ENCODE measurements at places on chromosomes 1 and 21.

DNA sequence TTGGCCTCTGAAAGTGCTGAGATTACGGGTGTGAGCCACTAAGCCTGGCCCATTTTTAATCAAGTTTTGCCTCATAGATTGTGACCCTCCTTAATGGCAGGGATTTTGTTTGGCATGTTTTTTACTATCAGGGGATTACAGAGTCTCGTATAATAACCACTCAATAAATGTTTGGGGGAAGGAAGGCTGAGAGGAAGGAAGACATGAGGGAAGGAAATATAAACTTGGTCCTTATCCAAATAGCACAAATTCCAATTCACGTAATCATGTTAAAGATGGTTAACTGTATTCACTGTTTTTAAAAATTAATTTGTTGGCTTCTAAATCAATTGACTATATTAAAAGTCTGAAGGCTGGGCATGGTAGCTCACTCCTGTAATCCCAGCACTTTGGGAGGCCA, 30.9 kb upstream of the SERTAD4 start:
- DNase-seq = no peak

- DNase-seq = no peak
Measured at GRCh38 chr1:167442854-167443565, 75.3 kb downstream of the CD247 start.

GRCh38 chr1:39788758-39789570, at the start of gene BMP8B:
BMP8B (minus strand) TSS chr1:39788865; CDS start chr1:39788485, 380 bp downstream.
- peak; percentile 79 for DNase-seq

- no peak for DNase-seq
Measured at GRCh38 chr1:64133036-64133435, 70.4 kb upstream of the UBE2U start.

DNA sequence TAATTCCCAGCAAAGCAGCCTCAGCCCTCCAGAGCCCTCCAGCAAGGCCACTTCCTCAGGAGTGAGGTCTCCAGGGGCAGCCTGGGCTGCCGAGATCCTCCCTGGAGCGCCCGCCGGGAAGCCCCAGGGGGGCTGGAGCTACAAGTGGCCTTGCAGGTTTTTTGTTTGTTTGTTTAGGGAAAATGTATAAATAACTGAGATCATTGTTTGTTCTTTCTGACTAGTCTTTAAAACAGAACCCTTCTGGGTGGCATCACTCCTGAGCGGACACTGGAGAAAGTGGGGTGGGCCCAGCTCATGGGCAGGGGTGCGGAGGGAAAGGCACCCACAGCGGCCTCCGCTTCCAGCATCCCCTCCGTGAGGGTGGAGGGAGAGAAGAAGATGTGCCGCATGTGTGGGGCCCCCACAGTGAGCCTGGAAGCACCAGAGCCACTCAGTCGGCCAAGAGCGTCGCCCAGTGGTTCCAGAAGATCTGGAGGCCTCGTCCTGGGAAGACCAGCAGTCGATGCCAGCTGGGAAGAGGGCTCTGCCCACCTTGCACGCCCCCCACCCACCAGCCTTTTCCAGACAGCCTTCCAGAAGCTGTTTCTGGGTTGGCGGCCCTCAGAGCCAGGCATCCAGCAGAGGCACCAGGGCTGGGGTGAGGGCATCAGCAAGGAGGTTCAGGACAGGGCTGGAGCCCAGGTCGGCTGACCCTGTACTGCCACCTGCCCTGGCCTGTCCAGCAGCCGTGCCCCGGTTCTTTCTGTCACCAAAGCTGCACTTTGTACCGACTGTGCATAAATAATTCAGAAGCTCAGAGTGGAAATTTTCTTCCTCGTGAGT, 34.6 kb downstream of the TFF3 start:
- no peak for DNase-seq

DNA sequence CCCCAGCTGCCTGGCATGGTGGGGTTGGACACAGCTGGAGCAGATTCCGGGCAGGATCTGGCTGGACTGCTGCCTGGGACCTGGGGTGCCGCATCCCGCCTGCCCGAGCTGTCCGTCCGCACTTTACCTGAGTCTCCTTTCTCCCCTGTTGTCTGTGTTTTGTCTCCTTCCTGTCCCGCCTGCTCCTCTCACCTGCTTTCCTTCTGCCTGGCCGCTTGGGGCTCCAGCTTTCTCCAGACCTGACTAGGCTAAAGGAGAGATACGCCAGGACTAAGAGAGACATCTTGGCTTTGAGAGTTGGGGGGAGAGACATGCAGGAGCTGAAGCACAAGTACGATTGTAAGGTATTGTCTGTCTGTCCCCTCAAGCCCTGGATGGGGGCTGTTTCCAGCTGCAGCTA, 73.3 kb downstream of the ARHGEF10L start:
- DNase-seq = no peak

GRCh38 chr1:51756290-51756689, 122.2 kb downstream of the NRDC start:
- DNase-seq = no peak

DNA sequence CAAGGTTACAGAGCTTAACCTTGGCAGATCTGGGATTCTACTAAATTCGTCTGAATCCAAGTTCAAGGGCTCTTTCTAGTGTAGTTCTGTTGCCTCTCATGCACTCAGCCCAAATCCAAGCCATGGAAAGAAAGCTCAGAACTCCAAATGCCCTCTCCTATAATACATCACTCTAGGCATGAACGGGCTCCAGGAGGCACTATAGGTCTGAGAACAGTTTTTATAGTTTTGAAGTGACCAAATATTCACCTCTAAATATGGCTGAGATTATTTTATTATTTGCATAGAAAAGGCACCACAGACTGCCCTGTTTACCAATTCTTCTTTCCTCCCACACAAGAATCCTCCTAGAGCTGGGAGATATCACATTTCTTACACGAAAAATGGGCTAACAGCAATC, 327.9 kb upstream of the BEND5 start:
- DNase-seq = peak; percentile 3

Data from OCI-M1 (cell line).